ENCODE measurements at places on chromosomes 4 and X.

DNA sequence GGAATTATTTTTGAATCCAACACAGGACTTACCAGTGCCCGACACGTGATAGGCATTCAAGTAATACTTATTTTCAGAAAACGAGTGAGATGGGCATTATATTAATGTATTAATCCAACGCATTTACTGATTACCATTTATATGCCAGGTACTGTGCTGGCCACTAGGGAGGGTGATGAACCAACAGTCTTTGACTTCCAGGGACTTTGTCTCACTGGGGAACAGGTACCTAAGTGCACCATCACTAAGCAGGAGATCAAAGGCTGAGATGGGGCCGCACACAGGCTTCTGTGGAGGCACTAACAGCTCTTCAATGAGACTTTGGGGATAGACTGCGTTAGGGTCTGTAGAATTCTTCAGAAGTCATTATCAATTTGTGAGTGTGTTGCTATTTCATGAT, 5.7 kb upstream of the TADA2B start:
- DNase-seq: no peak

DNA sequence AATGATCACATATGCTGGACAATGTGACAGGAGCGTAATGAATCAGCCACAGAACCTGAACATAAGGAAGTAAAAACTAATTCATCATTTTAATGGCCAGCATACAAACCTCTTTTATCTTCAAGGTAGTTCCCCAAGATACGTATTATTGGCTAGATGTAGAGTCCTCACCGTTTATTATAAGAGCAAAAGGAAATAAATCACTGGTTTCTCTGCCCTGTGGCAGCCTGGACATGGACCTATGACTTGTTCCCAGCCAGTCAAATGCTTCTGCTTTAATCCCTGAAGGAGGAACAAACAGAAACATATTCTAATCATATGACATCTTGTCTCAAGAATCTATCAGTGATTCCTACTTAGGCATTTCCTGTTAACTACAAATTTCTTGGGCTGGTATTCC, 86.8 kb upstream of the FAM241A start:
- no peak for DNase-seq

GRCh38 chr4:114366368-114366767, 232.2 kb upstream of the UGT8 start:
- no peak for DNase-seq

GRCh38 chrX:151870602-151871001, 42.1 kb upstream of the MAGEA4 start:
- no peak for DNase-seq

- DNase-seq: peak; percentile 91
Measured at GRCh38 chr4:42151568-42152506, 618 bp downstream of the BEND4 start.

DNA sequence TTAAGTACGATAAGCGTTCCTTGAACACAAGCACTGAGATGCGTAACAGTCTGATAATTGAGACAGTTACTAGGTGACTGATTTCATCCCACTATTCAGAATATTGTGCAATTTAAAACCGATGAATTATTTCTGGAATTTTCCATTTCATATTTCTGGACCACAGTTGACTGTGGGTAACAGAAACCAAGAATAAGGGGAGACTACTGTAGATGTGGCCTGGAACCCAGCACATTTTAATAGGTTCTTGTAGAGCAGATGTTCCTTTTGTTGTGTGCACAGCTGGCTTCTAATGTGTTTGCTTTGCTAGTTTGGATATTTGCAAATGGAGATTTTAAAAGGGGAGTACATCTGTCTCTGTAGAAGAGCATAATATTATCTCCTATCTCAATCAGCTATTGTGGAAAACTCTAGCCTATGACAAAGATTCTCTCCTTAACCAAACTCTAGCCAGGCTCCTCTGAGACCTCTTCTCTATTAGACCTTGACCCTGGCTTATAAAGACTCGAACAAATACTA, 16.4 kb downstream of the NAAA start:
- DNase-seq: no peak

GRCh38 chr4:6855692-6856297, 53.8 kb upstream of the TBC1D14 start:
- no peak for DNase-seq

- no peak for DNase-seq
Measured at GRCh38 chrX:40169193-40170101, 71.7 kb upstream of the BCOR start.

Measured in D341Med (cell line).